ENCODE measurements at places on chromosomes 12 and 14. TPM values are rescaled to one million over a fixed set of nuclear protein-coding genes. Genes with fewer than 3 reads are reported as not detected.

Gene KMT2D
- total RNA-seq, result 41.9 TPM

Gene EXOC3L4
- total RNA-seq, result 2.0 TPM

Gene ADAM20
- 0.17 TPM for total RNA-seq

Gene PTPRB
- total RNA-seq, result 0.66 TPM

Gene CFAP251
- 3.2 TPM for total RNA-seq

Gene OVCH1
- not detected for total RNA-seq

Gene ESPL1
- total RNA-seq, result 31.6 TPM

Gene EFS
- 0.23 TPM for total RNA-seq

Gene C1QL4
- total RNA-seq, result 5.3 TPM

Gene SLC24A4
- not detected for total RNA-seq

Gene LRRC10
- not detected for total RNA-seq

Gene PRICKLE1
- 16.2 TPM for total RNA-seq

Gene NRXN3
- 1.7 TPM for total RNA-seq

Gene SLC7A7
- total RNA-seq, result not detected

Gene P2RX2
- total RNA-seq, result not detected

Gene MGAT4C
- total RNA-seq, result not detected

Gene TMEM117
- total RNA-seq, result 9.0 TPM

Gene NANOG
- not detected for total RNA-seq

Gene TSPAN11
- not detected for total RNA-seq
